ENCODE measurements at places on chromosomes 11 and 22.

DNA sequence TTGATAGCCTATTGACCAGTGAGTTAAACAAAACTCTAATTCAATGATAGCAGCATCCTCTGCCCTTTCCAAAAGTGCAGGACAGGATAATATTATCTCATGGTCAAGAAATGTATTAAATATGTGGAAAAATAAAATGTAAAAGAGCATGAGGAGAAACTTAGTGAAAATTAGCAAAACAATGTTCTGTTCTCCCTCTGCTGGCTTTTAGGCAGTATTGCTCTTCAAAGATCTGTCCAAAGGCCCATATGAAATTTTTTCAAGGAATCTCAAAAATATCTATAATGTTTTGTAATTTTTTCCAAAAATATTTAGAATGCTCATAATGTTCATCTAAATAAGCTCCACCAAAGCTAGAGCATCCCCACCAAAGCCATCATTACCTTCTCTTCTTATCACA, 8.3 kb upstream of the ARL14EP start:
- DNase-seq = no peak

DNA sequence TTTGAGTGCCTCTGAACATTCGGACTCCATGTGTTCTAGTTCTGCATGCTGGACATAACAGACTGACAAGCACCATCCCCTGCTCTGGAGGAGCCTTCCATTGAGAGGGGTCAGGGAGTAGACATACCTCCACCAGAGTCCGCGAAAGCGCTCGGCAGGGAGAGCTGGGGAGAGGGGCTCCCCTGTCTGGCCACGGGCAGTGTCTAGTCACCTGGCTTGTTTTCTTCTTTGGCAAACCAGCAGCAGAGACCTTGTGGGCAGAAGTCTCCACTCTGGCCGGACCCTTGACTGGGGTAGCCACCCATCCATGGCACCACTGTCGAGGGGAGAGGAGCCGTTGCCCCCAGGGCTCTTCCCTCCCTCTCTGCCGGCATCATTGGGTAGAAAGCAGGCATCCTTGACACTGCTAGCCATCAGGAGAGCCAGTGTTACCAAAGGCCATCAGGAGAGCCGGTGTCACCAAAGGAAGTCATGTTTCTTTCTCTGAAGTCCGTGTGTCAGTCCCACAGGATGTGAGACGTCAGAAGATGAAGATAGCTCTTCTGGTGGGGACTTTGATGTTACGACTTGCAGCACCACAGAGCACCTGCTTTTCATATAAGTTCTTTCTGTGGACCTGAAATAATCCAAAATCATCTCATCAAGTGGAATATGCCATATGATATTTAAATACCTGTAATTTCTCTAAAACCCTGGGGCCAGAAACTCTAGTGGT, 305.6 kb downstream of the TBC1D22A start:
- DNase-seq = no peak

DNA sequence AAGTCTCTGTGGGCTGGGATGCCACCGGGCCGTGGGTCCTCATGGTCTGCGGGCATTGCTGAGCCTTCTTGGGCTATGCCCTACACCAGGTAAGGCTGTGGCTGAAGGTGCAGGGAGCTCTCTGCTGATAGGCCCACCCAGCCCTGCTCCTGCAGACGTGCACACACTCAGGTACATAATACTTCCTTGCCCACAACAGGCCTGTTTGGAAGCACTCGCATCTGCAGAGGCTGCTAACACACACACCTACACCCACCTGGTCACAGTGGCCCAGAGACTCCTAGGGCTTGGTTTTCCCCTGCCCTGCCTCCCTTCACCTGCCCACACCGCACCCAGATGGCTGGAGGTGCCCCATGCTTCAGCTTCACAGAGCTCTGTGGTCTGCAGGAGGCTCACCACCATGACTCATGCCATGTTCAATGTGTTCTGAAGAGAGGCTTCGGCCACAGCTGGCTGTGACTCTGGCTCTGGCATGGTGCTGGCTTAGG, 72.8 kb upstream of the KCNQ1OT1 start:
- DNase-seq = no peak

- DNase-seq = no peak
Observed at GRCh38 chr22:33350961-33351360, 292.8 kb upstream of the SYN3 start.

DNA sequence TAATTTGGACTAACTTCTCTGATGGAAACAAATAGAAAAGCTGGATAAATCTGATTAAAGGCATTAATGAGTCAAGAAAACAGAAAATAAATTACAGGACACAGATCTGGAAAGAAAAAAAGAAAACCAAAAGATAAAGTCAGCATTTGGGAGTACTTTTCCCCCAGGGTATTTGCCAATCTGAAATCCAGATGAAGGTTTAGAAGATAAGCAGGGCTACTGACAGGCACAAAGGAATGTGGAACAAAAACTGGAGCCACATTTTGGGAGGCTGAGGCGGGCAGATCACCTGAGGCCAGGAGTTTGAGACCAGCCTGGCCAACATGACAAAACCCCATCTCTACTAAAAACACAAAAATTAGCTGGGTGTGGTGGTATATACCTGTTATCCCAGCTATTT, 57.2 kb downstream of the SBF2 start:
- DNase-seq = no peak

DNA sequence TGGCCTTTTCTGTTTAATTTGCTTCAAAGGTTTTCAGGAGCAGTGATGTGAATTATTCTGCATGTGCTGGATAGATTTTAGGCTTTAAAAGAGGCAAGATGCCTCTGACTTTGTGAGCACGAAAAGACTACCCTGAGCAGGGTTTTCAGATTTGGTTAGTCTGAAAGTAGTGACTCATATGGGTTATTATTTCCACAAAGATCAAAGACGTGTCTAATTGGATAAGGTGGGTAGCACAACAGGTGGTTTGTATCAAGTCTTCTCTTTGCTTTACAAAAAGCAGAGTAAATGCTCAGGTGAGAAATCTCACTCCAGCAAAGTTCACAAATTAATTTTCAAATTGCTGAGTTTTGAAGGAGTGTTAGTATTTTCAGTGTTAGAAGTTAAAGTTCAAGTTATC, 37.6 kb upstream of the DBX1 start:
- no peak for DNase-seq

- DNase-seq = no peak
Observed at GRCh38 chr11:103380031-103380430, 270.8 kb downstream of the DYNC2H1 start.

GRCh38 chr11:96019810-96020747, 96.2 kb upstream of the MTMR2 start:
- no peak for DNase-seq

DNA sequence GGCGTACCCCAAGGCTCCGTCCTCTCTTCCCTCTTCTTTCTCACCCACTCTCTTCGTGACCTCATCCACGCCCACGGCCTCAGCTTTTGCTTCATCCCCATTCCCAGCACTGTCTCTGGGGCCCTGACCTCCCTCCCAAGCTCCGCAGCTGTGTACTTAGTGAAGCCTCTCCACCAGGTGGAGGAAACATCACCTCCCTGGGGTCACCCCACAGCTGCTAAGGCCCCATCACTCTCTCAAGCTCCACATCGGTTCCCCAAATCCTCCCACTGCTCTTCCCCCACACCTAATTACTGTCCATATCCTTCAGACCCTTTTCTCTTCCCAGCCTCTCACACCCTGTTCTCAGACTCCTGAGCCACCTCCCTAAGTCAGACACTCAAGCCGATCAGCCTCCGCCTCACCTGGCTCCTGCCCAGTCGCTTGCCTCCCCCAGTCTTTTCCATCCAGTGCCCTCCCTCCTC, 7.9 kb upstream of the SYT7 start:
- DNase-seq = no peak

- peak; percentile 79 for DNase-seq
Observed at GRCh38 chr22:50342651-50343540, at the start of gene PPP6R2. PPP6R2 (plus strand) TSS chr22:50343327; CDS start chr22:50393909, 50,582 bp downstream.

GRCh38 chr11:120273432-120273831, 33.5 kb downstream of the POU2F3 start:
- DNase-seq = no peak

GRCh38 chr22:17754233-17754925, 19.9 kb downstream of the BID start:
- no peak for DNase-seq

- no peak for DNase-seq
Observed at GRCh38 chr22:23835484-23836144, 3.2 kb downstream of the DERL3 start.

GRCh38 chr22:46021577-46021976, 44.6 kb upstream of the WNT7B start:
- no peak for DNase-seq

DNA sequence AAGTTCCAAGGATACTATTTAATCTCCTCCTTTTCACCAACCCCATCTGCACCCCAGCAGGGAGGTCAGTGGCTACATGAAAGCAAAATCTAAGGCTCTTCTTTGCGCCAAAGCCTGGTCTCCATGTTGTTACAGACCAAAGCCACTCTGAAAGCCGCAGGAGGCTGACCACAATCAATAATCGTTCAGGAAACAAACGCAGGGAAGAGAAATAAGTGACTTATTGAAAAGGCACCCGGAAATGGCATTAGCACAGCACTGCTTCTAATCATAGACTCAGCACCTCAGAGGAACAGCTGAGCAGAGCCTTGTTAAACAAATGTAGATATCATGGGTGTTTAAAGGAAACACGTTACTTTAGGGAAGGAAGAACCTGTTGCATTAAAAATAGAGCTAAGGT, 183.9 kb downstream of the KIRREL3 start:
- no peak for DNase-seq

DNA sequence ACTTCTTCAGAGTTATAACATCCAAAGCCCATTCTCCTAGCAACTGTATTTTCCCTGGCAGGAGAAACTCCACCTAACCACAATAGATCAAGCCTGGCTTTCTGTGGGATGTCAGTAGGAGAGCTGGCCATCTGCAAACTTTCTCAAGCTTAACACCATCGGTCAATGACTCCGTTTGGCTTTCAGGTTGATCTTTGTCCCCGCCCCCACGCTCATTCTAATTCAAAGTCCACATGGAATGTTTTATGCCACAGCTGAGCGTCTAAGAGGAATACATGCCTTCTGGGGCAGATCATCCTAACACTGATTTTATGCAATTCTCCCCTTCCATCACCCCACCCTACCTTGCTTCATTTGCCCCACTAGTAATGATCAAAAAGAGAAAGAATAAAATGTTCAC, 4.8 kb downstream of the GVQW3 start:
- no peak for DNase-seq

DNA sequence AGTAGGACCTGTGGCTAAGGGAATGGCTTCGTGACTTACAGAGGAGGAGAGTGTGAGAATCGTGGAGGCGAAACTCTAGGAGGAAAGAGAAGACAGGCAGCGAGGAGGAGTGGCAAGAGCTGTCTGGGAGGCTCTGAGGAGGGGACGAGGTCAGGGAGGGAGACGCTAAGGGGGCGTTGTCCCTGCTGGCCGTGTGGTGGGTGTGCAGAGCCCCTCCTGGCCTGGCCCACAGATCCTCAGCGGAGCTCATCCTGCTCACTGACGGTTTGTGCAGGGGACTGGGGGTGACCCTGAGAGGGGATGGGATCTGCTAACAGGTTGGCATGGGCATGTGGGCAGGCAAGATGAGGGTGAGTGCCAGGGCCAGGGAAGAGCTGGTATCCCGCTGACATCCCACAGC, 56.5 kb upstream of the PRR5 start:
- DNase-seq = no peak

DNA sequence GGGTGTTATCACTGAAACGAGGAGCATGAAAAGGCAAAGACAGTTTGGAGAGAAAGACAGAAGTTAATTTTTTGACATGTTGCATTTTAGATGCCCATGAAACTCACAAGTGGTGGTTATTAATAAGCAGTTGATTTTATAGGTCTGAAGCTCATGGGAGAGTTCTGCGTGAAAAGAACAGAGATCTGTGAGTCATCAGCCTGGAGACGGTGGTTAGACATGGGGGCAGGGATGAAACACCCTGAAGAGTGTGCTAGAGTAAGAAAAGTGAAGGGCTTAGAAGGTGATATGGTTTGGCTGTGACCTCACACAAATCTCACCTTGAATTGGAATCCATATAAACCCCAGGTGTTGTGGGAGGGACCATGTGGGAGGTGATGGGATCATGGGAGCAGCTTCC, 289.1 kb upstream of the ISX start:
- DNase-seq = no peak

- DNase-seq = no peak
Observed at GRCh38 chr11:45094958-45095690, 51.3 kb upstream of the PRDM11 start.

Measured in activated CD4-positive, CD25-positive, alpha-beta regulatory T cell treated with anti-CD3 and anti-CD28 coated beads, Interleukin-2, amount 50 U/mL, for 16 hours (primary cell).